ENCODE measurements at places on chromosomes 12 and 14.

DNA sequence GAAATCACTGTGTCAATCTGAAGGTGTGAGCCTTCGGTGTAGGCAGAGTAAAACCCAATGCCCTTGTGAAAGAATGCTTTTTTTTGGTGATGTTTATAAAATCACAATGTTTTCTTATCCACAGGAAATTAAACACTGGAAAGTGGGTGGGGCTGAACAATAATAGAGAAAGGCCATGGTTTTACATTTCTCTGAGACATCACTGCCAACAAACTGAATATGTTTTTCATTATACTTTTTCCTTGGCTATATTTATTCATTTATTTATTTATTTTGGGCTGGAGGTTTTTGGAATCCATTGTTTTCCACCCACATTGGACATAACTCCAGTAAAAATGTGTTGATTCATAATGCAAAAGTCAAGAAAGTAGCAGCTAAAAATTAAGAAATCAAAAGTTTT, 16.9 kb downstream of the LRRK2 start:
- DNase-seq: no peak

GRCh38 chr12:101485021-101485420, 9.9 kb downstream of the SPIC start:
- no peak for DNase-seq

DNA sequence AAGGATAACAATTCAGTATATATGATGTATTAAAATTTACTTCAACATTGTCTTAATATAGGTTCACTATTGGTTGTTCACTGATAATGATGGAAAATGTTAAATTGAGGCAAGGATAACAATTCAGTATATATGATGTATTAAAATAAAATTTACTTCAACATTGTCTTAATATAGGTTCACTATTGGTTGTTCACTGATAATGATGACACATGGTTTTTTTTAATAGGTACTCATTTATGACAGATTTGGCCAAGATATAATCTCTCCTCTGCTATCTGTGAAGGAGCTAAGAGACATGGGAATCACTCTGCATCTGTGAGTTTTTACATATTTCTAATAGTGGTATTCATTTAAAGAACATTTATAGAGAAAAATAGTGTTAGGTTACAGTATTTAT, 8.1 kb downstream of the SCFD1 start:
- no peak for DNase-seq

DNA sequence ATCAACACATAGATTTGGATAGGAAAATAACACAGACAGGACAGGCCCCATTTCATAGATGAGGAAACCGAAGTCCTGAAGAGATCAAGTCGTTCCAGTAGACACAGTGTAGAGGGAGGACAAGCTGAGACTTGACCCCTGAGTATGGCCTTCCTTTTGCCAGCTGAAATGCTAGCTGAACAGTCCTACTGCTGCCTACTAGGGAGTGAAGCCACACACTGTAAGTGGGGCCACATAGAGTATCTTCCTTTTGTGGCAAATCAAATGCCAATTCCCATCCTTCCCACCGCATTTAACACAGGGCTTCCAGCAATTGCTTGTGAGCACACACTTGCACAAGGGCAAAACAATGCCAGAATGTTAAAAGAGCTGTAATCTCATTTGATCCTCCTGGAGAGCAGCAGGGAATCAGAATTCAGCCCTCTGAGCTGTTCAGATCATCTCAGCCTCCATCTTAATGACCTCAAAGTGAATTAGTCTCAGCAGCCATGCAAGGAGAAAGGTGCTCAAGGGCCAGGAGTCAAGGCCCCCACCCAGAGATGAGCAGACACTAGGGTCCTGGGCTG, 380.5 kb downstream of the EMP1 start:
- DNase-seq: no peak

- DNase-seq: no peak
Measured at GRCh38 chr14:102731871-102732800, 45.1 kb upstream of the TRAF3 start.

- no peak for DNase-seq
Measured at GRCh38 chr12:46101485-46101869, 111.1 kb upstream of the SCAF11 start.

- no peak for DNase-seq
Measured at GRCh38 chr14:70599345-70599744, 1.1 kb downstream of the MED6 start.

- no peak for DNase-seq
Measured at GRCh38 chr14:95362138-95362494, 42.4 kb upstream of the CLMN start.

GRCh38 chr12:57810450-57810849, 8.1 kb downstream of the AVIL start:
- no peak for DNase-seq

DNA sequence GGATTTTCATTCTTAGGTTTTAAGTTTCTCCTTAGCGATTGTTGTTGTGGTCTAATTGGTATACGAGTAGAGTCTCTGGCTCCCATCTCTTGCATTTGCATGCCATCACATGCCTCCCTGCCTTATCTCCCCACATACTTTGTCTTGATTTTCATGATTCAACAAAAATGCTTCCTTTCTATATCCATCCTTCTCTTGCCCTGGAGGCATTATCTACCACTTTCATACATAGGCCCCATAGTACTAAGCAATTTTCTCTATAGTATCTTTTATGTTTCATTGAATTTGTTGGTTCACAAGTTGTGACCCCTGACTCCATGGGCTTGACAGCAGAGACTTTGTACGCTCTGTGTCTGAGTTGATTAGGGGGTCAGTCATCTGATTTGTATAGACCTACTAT, 226.1 kb downstream of the ACSS3 start:
- DNase-seq: no peak

DNA sequence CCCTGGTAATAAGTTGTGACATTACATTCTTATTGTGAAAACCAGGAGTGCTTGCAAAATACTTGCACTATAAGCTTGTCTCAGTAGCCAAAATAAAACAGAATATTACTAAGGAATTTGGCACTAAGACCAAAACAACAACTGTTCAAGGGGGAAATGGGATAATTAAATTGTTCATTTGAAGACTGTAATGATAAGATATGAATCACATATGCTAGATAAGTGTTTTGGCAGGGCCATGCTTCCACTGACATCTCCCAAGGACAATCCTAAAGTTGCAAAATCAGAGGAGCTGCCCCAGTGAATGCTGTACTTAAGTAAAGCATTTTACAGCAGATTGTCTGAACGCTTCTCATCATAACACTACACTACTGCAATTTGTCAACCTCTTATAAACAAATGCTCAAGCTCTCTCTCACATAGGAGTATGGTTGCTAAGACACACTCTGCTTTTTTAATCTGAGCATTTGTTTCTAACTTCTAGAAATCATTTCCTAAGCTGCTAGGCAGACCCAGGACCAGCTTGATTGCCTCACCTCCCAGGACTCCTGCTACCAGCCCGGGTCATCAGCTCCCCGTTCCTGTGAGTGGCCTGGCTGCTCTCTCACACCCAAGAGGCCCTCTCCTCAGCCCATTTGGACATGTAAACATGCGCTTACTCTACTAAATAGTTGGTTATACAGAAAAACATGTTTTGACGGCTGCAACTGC, 191.5 kb downstream of the PAX9 start:
- no peak for DNase-seq

All from GM13976 (cell line).